Activated T-cell treated with anti-CD3 and anti-CD28 coated beads, Interleukin-2, amount 50 U/mL, for 72 hours (primary cell): ENCODE measurements at places on chromosomes 5 and 9.

GRCh38 chr5:149552038-149552494, 827 bp upstream of the CSNK1A1 start:
- DNase-seq, result no peak

DNA sequence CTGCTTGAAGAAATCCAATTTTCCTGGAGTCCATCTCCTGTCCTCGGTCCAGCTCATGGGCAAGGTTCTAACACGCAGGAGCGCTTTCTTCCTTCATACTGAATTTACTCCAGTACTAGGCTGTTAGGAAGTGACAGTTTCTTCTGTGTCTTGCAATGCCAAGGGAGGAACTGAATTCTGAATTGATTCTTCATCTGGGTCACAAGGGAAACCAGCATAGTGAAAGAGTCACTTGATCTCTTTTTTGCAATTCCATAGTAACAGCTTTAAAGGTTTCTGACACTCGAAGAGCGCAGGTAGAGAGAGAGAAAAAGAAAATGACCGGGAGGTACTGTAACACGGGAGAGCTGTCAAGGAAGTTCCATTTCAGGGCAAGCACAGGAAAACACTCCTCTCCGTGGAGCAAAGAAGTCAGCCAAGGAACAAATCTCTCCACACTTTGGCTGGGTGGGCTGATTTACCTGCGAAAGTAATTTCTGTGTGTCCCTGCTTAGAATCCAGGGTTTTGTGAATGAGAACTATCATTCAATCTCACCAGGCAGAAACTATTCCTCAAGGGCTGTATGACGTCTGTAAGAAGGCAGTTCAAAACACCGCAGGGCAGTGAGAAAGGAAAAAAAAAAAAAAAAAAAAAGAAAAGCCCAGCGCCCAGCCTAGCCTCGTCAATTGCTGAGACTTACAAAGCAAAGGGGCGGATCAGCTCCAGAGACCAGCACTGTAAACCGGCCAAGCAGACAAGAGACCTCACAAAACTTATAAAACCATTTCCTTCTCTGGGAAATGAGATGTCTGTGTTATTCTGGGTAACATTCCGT, 617.8 kb downstream of the PDE4D start:
- no peak for DNase-seq

DNA sequence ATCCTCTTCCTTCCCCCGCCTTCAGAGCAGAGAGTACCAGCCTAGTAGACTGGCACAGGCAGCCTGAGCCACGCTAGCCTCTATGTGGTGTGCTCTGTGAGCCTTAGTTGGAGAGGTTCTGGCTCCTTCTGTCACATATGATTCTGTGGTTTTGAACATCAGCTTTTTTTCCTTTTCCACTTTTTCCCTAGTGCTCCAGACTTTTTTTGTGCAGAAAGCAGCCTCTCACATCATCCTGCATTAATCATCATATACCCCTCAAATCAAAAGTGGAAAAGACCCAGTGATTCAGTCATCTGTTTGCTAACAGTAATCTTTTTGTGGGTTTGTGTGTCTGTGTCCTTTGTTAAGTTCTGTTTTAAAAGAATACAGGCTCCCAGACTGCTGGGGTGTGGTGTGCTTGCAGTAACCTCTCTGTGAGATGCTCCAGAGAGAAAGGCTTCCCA, 663.9 kb upstream of the RGMB start:
- no peak for DNase-seq

DNA sequence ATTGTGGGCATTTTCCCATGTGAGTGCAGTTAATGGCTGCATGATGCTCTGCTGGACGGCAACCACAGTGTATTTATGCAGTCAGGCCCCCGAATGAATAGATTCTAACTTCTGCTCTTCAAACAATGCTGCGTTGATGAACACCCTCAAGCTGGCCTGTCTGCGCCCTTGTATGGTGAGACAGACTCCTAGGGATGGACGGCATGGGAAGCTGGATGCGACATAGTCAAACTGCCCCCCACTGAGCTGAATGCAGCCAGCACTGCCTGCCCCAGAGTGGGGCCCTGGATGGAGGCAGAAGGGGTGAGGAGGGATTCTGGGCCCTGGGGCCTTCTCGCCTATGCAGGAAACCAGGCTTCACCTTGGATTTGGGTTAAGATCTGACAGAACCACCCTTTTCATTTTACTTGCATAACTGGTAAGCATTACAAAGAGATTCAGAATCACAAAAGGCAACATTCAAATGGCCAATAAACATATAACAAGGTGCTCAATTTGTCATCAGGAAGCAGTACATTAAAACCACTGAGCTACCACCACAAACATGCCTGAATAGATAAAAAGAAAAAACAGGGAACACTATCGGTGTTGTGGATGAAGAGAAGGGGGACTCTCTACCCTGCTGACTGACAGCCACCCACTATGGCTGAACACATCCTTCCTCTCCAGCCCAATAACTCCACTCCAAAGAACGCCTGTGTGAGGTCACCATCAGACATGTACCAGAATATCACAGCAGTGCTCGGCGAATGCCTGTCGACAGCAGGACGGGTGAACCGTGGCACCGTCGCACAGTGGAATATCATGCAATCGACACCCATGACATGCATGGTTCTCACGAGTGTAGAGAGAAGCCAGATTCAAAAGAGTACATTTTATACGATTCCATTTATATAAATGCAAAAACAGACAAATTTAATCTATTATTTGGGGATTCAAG, 79.1 kb downstream of the RAPGEF1 start:
- DNase-seq, result no peak

DNA sequence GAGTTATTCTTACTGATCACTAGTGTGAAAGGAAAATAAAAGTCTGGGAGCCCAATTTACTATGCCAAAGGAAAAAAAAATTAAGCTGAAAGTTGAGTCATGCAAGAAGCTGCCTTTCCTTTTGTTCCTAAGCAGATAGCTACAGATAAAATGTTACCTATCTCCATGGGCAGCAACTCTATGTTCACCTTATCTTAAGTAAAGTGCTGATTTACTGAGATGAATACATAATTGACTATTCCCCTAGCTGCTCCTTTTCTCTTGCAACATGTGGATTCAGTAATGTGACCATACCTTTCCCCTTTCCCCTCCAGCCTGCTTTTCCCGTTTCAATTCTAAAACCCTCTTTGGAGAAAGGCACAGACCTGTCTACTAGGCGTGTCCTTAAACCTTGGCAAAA, 62.7 kb upstream of the NR5A1 start:
- no peak for DNase-seq

GRCh38 chr9:5897851-5898250, 7.2 kb downstream of the MLANA start:
- DNase-seq, result no peak

- no peak for DNase-seq
Observed at GRCh38 chr5:88029011-88029410, 239.6 kb downstream of the TMEM161B start.
